ENCODE measurements at places on chromosomes 2 and 18.

DNA sequence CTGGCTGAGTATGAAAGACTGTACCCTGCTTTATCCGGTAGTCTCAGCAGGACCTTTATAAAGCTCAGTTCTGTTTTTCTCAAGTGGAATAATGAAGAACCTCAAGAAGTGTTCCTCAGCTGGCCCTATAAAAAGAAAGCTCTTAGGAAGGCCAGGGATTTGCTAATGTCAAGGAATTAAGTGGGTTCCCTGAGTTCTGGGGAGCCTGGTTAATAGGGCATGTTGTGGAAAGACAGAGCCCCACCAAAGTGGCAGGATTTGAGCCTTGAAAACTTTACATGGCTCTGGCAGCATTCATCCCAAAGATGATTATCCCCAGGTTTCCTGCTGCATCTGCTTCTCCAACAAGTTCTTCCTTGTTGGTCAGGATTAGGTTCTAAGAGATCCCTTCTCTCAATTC, 6.9 kb upstream of the DYSF start:
- no peak for DNase-seq

GRCh38 chr2:38723173-38723572, 28.0 kb downstream of the SRSF7 start:
- no peak for DNase-seq

GRCh38 chr18:31680433-31680811, 4.0 kb downstream of the B4GALT6 start:
- DNase-seq = no peak

DNA sequence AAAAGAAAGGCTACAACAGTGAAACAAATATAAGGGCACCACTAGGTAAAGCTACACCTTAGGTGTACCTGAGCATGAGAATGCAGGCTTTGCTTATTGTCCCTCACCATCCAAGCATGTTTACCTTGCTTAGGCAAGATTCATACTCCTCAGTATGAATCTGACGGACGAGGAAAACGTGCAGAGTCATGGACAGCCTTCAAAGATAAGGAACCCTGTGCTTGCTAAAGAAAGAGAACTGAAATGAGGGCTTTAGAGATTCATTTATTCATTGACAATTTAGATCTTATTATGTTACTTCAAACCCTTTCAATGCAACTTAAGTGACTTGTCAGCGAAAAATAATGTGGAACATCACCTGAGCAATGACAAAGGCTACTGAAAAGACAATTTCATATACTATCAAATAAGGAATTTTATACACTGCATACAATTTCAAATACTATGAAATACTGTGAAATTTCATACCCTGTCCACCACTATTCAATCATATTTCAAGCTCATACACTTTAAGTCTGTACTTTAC, 21.7 kb downstream of the CLASP1 start:
- DNase-seq = no peak

DNA sequence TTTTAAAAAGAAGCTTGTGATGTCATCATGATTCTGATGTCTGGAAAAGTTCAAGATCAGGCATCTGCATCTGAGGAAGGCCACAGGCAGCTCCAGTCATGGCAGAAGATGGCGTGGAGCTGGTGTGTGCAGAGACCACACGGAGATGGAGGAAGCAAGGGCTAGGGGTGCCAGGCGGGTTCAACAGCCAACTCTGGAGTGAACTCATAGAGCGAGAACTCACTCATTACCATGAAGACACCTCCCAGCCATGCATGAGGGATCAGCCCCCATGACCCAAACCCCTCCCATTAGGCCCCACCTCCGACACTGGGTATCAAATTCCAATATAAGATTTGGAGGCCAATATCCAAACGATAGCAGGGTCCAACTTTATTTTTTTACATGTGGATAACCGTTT, 61.6 kb downstream of the KCNG2 start:
- no peak for DNase-seq

GRCh38 chr2:105127289-105127915, 89.5 kb downstream of the MRPS9 start:
- DNase-seq = no peak

GRCh38 chr18:75478996-75479880, 51.7 kb upstream of the SMIM21 start:
- DNase-seq = peak; percentile 22

GRCh38 chr2:159456500-159457426, 159.6 kb downstream of the BAZ2B start:
- DNase-seq = no peak

DNA sequence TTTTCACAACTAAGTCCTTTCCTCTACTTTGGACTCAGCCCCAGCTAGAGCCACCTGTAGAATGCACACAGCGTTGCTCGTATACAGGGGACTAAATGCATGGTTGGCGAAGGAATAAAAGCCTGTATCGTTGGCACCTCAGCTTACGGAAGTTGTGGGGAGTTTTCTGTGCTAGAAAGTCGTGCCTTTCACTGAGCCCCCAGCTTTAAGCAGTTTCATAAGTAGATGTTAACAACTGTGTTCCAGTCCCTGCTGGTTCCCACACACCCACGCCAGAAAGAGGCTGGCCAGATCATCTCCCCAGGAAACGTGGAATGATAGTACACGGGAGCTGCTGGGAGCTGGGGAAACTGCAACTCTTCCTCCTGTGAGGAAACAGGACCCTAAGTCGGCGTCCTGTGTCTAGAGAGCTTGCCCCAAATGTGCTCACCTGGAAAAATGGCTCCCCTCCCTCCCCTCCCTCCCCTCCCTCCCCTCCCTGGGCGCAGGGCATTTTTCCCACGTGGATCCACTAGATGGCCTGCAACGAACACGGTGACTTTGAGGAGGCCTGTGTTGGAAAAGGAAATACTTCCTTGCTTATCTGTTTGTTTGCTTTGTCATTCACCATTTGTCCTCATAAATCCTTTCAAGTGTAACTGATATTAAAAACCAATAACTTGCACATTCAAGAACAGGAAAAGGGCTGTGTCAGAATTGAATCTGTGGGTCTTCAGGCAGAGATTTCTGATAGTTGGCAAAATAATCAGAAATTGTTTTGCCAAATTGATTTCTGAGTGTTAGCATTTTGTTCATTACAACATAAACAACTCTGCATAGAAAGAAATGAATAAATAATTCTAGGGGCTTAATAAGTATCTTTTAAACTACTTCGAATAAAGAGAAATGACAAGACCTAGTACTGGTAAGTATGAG, 43.9 kb upstream of the RFX8 start:
- peak; percentile 48 for DNase-seq

GRCh38 chr2:56816666-56817065, 632.9 kb downstream of the CCDC85A start:
- no peak for DNase-seq

DNA sequence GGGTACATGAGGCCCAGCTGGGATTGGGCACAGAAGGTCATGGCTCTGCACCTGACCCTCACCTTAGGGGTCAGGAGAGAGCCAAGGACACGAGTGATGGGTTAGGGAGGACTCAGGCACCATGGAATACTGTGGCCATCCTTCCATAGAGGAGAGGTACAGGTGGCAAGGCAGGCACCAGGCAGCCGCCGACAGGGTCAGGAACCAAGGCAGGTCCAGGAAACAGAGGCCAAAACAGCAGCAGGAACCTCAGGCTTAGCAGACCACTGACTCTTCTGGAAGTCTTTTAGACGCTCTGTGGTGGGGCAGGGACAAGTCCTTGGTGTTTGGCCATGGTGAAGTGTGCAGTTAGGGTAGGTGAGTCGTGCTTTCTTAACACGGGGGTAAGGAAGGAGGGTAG, 128.0 kb downstream of the NEDD4L start:
- no peak for DNase-seq

DNA sequence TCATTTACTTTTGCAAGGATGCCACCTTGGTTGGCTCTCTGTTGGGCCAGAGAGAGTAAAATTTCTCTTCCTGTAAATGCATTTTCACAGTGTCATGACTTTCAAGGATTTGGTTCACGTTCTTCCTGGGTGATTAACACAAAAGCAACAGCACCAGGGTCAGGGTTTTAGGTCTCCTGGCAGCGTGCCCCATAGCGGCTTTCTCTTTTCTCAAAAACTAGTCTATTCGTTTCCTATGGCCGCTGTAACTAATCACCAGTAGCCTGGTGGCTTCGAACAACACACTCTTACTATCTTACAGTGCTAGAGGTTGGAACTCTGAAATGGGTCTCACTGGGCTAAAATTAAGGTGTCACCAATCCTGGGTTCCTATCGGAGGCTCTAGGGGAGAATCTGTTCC, 56.3 kb upstream of the ACMSD start:
- DNase-seq = no peak

GRCh38 chr2:165173215-165173614, 30.6 kb downstream of the SCN3A start:
- DNase-seq = no peak

DNA sequence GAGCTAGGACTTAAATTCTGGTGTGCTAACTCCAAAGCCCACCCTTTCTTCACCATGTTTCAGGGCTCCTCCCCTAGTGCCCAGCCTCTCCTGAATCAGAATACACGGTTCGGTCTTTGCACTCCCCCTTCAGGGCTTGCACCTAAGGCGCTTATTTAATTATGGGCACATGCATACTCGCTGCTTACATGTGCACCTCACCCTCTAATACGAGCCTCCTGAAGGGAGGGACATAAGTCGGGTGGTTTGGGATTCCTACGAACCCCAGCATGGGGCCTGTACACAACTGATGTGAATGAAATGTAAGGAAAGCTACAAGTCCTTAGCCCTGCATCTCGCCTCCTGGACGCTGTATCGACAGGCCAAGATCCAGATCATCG, 435 bp downstream of the IFT172 start:
- DNase-seq = no peak

- DNase-seq = no peak
These were observed 194.8 kb downstream of the ZFP36L2 start for GRCh38 chr2:43031471-43032212.

DNA sequence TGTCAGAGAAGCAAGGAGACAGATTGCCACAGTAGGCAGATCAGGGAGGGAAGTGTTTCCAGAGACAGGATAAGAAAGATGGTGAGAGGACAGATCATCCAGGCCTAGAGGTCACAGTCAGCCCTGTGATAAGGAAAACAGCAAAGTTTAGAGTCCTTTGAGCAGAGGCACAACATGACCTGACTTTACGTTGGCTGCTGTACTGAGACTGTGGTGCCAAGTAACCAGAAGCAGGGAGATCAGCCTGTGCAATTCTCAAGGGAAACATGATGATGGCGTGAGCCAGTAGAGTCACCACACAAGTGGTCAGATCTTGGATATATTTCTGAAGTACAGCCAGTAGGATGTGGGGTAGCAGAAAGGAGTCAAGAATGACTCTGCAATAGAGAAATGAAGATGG, 43.7 kb downstream of the SMC6 start:
- no peak for DNase-seq

DNA sequence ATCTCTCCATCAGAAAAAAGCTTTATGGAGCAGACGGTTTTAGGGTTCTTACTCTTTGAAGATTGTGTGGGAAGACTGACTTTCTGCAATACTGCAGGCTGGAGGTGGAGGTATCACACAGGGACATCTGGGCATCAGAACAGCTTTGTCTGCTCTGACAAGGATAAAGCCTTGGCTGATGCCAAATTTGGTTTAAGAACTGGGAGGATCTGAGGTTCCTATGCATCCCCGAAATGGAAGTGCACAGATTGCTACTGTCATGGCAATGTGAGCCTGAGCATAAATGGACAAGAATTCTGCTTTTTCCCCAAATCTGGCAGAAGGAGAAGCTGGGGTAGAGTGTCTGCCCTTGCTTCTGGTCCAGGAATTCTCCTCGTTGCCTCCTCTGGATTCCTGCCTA, 424.3 kb downstream of the SLC4A3 start:
- DNase-seq = no peak

DNA sequence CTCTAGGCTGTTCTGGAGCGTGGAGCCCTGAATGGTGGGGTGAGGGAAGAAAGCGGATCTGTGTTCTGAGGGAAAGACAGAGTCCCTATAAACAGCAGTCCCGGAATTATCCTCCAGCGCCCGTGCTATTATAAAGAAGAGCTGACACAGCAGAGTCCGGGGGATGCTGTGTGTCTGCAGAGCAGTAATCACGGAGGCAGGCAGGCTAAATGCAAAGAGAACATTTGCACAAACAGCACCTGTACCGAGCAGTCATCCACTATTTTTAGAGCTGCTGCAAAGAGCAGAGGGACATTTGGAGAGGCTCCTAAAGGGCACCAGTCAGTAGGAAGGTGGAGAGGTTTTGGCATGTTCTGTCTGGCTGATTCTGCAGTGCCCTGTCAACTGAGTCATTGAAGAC, 293.8 kb upstream of the SLC14A2 start:
- no peak for DNase-seq

DNA sequence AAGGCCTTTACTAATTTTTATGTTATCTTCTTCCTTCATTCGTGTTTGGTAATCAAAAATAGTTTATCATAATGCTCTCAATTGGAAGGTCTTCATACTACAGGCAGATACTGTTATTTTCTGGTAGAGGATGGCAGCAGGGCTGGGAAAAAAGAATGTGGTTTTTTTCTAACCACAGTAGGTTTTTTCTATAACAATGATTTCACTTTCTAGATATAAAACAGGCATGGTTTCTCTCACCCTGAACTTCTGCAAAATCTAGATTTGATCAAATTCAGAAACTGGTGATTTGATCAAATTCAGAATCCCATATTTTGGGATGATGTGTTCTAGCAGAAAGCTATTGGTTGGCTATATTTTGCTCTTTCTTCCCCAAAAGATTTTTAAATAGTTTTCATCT, 27.6 kb downstream of the BCL11A start:
- no peak for DNase-seq

- DNase-seq = no peak
These were observed 22.0 kb downstream of the ADAM17 start for GRCh38 chr2:9533663-9534062.
